ENCODE measurements at places on chromosomes 11 and 22.

DNA sequence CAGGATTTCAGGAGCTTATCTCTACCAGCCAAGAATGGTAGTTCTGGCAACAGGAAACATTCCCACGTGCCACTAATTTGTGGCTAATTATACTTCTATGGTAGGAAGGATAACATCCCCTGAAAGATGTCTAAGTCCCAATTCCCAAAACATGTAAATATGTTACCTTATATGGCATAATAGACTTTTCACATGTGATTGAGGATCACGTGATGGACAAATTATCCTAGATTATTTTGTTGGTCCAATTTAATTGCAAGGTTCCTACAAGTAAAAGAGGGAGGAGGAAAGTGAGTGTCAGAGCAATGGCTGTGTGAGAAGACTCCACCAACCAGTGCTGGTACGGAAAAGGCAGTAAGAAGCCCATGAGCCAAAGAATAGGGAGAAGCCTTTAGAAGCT, 9.9 kb upstream of the MSANTD4 start:
- DNase-seq, result no peak

DNA sequence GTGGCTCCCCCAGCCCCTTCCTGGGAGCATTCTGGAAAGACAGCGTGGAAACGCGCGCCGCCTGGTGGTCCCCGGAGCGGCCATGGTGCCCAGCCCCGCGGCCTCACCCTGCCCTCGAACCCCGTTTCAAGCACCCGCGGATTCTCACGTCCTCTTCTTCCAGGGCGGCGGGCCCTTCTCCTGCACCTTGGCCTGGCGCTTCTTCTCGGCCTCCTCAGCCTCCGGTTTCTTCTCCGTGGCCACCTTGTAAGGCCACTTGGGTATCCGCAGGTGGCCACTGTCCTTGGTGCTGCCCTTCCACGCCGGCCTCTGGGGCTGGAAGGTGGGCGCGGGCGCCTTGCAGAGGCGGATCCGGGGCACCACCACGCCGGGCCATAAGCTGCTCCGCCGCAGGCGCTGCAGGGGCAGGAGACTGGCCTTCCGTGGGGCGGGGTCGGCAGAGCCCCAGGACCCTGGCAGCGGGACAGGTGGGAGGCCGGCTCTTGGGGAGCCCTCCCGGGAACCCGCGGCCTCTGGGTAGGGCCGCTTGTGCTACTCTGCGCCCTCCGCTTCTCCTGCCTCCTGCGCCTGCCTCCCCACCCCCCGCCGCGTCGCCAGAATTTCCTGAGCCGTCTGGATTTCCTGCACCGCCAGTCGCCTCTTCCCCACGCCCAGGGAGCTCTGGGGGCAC, 83.4 kb downstream of the TRIM51G start:
- DNase-seq, result no peak

DNA sequence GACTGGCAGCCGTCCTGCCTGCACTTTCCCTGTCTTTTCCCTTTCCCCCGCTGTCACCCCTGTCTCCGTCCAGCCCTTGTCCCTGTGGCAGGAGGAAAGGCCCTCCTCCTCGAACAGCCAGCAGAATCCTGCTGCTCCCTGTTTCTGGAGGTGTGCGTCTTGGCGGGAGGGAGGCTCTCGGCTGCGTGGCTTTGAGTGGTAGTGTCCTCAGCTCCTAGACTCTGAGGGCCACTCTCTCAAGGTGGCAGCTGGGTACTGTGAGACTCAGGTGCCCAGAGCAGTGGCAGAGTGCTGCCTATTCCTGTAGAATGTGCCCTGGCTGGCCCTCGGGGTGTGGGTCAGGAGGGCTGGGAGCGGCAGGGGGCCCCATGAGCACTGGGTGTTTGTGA, 9.1 kb upstream of the RANBP1 start:
- DNase-seq, result no peak

DNA sequence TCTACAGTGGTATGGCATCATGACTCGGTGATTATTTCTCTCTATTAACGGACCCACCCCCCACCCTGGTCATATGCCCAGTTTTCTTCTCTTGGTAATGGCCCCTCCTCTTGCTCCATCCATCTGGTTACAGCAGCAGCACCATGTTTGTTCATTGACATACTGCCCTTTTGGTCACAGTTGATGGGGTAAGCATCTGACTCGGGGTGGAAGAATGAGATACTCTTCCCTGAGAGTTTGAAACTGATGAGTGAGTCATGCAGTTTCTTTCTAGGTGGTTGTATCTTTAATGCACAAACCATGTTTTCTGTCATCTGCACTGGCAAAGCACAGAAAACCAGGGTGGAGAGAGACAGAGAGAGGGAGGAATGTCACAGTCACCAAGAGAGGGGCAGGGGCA, 126.0 kb downstream of the SYN3 start:
- DNase-seq, result no peak

DNA sequence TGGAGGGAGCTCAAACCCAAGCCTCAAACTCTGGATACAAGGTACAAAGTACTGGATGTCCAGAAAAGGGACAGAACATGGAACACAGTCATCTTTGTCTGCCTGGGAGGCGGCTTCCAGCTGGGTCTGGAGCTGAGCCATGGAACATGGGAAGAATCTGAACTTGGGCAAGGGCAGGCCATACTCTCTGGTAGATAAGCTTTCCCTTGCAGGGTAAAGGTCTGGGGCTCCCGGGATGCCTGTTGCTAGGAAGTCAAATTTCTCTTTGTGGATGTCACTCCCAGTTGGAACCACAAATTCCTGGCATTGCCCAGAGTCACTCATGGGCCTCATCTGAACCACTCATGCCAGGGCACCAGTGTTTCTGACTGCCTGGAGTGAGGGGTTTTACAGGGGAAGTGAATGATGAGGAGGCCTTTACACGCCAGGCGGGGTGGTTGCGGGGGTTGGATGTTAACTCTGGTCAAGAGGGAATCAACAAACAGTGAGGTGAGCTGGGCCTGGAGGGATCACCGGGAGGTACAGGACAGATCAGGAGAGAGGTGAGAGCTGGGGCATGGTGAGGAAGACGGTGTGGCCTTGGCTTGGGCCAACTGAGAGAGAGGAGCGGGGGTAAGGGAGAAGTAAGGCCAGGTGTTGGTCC, 5.7 kb downstream of the FTH1 start:
- DNase-seq, result no peak

GRCh38 chr11:116202922-116203321, 569.9 kb downstream of the BUD13 start:
- DNase-seq, result no peak

GRCh38 chr11:8267831-8268529, 4.3 kb upstream of the LMO1 start:
- DNase-seq, result peak; percentile 18

DNA sequence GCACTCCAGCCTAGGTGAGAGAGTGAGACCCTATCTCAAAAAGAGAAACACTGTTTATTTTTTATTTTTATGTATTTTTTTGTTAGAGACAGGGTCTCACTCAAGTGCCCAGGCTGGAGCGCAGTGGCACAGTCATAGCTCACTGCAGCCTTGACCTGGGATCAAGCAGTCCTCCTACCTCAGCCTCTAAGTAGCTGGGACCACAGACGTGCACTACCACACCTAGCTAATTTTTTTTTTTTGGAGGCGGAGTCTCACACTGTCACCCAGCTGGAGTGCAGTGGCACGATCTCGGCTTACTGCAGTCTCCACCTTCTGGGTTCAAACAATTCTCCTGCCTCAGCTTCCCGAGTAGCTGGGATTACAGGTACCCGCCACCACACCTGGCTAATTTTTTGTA, 6.4 kb downstream of the RBX1 start:
- no peak for DNase-seq

- no peak for DNase-seq
Observed at GRCh38 chr22:20738394-20739089, 35.4 kb upstream of the SERPIND1 start.

- no peak for DNase-seq
Observed at GRCh38 chr22:42692239-42693054, 28.2 kb downstream of the A4GALT start.

DNA sequence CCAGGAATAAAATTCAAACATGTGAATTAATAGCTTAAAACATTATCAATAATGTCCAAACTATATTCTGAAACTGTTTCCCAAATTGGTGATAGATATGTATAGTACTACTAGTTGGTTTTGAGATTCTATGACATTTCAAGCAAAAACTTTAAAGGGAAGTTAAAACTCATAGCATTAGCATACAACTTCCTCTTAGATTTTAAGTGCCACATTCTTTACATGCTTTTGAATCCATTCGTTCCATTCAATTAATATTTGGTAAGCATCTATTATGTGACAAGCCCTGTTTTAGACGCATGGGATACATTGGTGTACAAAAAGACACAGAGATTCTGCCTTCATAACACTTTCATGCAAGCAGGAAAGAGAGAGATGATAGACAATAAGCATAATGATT, 8.9 kb downstream of the PATL1 start:
- DNase-seq, result no peak

- DNase-seq, result no peak
Observed at GRCh38 chr11:31799435-31800397, 11.4 kb downstream of the PAX6 start.

DNA sequence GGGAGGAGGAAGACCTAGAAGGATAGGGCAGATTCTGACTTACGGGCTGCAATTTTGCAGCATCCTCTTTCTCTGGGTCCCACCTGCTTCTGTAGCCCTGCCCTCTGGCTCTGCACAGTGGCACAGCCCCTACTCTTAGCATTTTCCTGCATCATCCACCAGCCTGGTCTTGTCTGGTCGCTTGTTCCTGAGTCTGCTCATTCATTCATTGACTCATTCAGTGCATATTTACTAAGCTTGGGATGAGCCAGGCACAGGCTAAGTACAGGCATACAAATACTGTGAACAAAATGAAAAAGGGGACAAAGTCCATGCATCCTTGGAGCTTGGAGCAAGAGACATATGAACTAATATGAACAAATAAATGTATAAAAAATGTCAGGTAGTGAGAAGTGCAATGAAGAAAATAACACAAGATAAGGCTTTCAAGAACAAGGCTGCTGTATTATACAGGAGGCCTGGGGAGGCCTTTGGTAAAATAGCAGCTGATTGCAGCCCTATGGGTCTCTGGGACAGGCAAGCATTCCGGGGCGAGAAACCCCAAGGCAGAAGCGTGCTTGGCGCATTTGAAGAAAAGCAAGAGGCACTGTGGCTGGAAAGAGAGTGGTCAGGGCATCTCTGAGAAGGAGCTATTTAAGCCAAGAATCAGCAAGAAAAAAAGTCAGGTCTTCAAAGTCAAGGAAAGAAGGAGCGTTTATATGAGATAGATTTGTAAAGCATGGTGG, 108.0 kb upstream of the ALX4 start:
- no peak for DNase-seq

DNA sequence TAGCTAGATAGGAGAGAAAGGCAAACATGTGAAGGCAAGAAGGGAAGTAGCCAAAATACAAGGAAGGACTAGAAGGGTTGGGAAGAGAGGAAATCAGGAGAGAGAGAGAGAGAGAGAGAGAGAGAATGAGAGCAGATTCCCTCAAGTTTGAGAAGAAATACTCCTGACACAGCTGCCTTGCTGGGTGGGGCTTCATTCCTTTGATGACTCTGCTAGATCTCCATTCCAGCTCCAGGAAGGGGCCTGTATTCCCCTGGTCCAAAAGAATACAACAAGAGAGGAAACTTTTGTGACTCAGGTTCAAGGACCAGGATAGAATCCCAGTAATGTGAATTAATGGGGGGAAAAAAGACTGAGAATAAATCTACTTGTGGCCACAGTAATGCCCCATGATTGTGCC, 62.9 kb upstream of the SPON1 start:
- no peak for DNase-seq

DNA sequence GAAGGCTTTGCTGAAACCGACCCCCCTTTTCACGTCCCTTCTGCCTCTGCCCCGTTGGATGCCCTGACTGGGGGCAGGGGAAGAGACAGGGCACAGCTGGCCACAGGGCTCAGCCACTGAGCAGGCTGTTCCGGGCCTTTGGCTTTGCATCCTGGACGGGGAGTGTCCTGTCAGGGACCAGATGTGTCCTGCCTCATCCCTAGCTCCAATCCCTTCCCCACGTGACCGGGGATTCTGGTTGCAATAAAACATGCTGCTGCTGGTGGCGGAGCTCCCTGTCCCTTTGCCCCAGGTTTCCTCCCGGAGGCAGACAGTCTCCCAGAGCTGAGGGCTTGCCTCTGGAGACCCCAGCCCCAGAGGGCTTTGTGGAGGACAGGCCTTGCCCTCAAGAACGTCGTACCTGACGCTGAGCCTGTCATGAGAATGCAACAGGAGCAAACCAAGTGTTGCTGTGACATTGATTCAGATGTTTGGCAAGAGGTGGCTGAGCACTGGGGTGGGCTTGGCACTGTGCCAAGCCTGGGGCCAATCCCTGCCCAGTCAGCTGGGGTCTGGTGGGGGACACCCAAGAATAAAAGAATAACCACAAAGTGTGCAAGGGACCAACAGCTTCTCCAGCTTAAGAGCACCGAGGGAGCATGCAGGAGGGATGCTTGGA, 7.3 kb downstream of the CDC42EP2 start:
- DNase-seq, result no peak

DNA sequence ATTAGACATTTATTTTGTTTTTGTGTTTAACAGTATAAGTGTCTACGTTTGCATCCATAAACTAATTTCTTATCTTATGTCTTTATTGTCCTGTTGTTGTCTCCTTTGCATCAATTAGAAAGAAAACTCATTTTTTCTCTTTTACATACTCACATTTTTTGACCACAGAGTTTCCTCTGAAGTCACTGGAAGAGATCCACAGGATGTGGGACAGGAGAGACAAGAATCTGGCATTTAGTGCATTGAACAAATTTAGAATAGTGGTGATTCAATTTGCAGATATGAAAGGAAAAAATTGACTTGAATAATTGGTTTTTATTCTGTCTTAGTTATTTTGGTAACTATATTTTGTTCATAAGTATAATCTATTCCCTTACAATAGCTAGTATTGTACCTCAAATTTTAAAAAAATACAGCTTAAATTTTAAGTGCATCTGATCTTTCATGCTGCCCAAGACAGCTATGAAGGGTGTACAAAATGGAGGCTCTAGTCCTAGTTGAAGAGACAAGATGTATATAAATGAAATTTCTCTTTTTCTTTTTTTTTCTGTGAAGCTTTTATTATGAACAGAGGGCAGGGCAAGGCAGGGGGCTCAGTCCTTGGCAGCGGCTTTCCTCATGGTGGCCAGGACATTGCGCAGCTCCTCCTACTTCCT, 24.4 kb downstream of the HORMAD2 start:
- DNase-seq, result no peak

DNA sequence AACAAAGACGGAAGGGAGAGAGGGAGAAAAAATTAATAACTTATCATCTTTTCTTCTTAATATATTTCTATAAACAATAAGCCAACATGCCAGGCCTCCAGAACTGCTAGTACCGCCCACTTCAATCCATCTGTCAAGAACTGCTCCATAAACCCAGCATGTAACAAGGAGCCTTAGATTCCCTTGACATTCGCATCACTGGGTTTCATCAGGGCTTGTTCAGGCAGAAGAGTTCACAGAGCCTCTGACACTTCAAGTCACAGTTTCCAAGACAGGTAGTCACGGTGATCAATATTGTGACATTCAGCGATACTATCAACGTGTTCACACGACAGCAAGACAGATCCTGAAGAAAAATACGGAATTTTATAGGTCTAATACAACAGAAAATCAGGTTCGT, 61.7 kb downstream of the LARGE2 start:
- DNase-seq, result no peak

- no peak for DNase-seq
Observed at GRCh38 chr11:33670250-33671011, 30.2 kb downstream of the C11orf91 start.

- no peak for DNase-seq
Observed at GRCh38 chr11:35459489-35459888, 40.1 kb upstream of the SLC1A2 start.
